ENCODE measurements at places on chromosomes 4 and X. TPM values are rescaled to one million over a fixed set of nuclear protein-coding genes. Genes with fewer than 3 reads are reported as not detected.

KLHL5 gene
- 31.6 TPM for total RNA-seq

SPANXA2 gene
- total RNA-seq, result not detected

SLC10A4 gene
- total RNA-seq, result not detected

HAUS3 gene
- total RNA-seq, result 12.6 TPM

S100G gene
- not detected for total RNA-seq

SERTM2 gene
- not detected for total RNA-seq

CFAP299 gene
- total RNA-seq, result not detected

ADH4 gene
- total RNA-seq, result not detected

SH3RF1 gene
- 23.8 TPM for total RNA-seq

GLRA3 gene
- total RNA-seq, result not detected

MMRN1 gene
- 0.83 TPM for total RNA-seq

KCNE5 gene
- total RNA-seq, result 0.31 TPM

DKK2 gene
- total RNA-seq, result not detected

Measured in cardiac ventricle fibroblast (primary cell).